ENCODE measurements at places on chromosomes 7 and 10. TPM values are rescaled to one million over a fixed set of nuclear protein-coding genes. Genes with fewer than 3 reads are reported as not detected.

The PTER gene
- 3.2 TPM for total RNA-seq

The EIF5AL1 gene
- total RNA-seq, result 0.22 TPM

The TUBAL3 gene
- not detected for total RNA-seq

The TSPAN13 gene
- 45.1 TPM for total RNA-seq

The BMPER gene
- 0.44 TPM for total RNA-seq

The GFRA1 gene
- total RNA-seq, result 18.5 TPM

The ADCY1 gene
- 0.44 TPM for total RNA-seq

The MSS51 gene
- 0.60 TPM for total RNA-seq

The SEC61A2 gene
- total RNA-seq, result 3.5 TPM

The EMX2 gene
- total RNA-seq, result not detected

The SFR1 gene
- total RNA-seq, result 3.4 TPM

DNA sequence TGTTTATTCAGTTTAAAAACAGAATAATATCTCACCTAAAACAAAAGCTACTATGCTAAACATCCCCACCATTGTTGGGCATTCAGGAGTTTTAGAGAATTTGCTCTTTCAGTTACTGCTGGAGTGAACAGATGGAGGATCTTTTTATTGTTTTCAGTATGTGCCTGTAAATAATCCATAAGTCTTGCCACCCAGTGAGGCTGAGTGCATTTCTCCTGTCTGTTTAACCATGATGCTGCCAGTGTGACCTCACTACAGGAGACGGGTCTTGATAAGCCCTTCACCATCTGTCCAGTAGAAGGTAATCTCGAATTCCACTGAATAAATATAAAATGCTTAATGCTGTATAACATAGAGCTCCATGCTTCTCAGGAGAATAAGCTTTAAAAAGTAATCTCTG, 430.9 kb downstream of the POM121L12 start:
- DNase-seq, result no peak

- no peak for DNase-seq
Observed at GRCh38 chr7:16396766-16397500, 24.4 kb downstream of the CRPPA start.

- no peak for DNase-seq
Observed at GRCh38 chr7:4782333-4783291, 7.2 kb downstream of the AP5Z1 start.

- DNase-seq, result no peak
Observed at GRCh38 chr7:17787257-17787656, 153.0 kb downstream of the SNX13 start.

GRCh38 chr10:33233635-33234034, 100.8 kb downstream of the NRP1 start:
- DNase-seq, result peak; percentile 67

DNA sequence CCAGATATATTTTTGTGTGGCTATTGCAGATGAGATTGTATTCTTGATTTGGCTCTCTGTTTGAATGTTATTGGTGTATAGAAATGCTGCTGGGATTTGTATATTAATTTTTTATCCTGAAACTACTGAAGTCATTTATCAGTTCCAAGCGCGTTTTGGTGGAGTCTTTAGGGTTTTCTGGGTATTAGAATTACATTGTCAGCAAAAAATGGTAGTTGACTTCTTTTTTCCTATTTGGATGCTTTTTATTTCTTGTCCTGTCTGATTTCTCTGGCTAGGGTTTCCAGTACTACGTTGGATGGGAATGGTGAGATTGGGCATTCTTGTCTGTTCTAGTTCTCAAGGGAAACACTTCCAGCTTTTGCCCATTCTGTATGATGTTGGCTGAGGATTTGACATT, 415.5 kb upstream of the CHRM2 start:
- no peak for DNase-seq

DNA sequence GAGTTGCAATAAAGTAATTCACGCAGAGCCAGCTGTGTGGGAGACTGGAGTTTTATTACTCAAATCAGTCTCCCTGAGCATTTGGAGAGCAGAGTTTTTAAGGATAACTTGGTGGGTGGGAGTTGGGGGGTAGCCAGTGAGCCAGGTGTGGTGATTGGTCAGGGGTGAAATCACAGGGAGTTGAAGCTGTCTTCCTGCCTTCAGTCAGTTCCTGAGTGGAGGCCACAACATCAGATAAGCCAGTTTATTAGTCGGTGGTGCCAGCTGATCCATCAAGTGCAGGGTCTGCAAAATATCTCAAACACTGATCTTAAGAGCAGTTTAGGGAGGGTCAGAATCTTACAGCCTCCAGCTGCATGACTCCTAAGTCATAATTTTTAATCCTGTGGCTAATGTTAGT, 3.3 kb upstream of the CYP51A1 start:
- no peak for DNase-seq

DNA sequence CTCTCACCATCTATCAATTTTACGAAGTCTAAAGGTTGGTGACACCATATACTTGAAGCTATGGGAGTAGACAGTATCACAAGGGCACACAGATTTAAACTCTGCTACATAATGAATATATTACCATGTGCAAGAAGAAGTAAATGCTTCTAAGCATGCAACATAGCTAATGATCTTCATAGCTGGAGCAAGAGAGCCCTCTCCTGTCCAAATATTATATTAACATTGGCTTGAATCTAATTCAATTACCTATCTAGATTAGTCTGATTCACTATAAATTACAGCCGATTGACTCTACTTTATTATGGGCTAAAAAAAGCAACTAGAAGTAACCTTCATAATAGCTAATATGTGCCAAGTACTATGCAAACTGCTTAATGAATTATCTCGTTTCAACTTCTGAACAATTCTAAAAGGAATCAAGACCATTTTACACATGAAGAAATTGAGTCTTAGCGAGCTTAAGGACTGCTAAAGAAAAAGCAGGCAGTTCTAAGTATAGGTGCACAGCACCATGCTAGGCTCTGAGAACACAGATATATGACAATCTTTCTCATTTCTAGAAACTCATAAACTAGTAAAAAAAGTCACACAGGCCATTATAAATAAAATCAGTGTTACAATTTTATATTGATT, 21.9 kb downstream of the FRA10AC1 start:
- peak; percentile 66 for DNase-seq

GRCh38 chr10:117441812-117442443, 66.7 kb upstream of the PDZD8 start:
- DNase-seq, result no peak

- DNase-seq, result no peak
Observed at GRCh38 chr7:151252961-151253711, 4.6 kb upstream of the SMARCD3 start.

DNA sequence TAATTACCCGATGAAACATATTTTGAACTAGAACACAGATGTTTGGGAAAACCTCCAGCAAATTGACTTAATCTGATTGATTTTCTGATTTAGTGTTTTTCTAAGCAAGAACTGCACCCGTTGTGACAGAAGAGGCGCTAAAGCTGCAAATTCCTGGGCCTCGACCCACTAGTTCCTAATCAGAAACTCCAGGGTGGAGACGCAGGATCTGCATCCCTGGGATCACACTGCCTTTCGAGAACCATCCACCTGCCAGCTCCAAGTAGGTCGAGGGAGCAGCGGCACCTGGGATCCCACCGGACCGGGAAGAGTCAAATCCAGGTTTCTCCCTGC, 136.8 kb upstream of the CDCA7L start:
- DNase-seq, result no peak

- DNase-seq, result no peak
Observed at GRCh38 chr10:122699796-122700455, at the start of gene C10orf120. Gene C10orf120, minus strand, starts transcription at chr10:122699846. Its CDS starts 56 bp downstream, at chr10:122699790.

- DNase-seq, result no peak
Observed at GRCh38 chr10:131020775-131021174, 290.7 kb downstream of the TCERG1L start.

GRCh38 chr7:36198854-36199266, 45.8 kb downstream of the EEPD1 start:
- DNase-seq, result no peak

- no peak for DNase-seq
Observed at GRCh38 chr10:15723803-15724202, 4.1 kb upstream of the ITGA8 start.

DNA sequence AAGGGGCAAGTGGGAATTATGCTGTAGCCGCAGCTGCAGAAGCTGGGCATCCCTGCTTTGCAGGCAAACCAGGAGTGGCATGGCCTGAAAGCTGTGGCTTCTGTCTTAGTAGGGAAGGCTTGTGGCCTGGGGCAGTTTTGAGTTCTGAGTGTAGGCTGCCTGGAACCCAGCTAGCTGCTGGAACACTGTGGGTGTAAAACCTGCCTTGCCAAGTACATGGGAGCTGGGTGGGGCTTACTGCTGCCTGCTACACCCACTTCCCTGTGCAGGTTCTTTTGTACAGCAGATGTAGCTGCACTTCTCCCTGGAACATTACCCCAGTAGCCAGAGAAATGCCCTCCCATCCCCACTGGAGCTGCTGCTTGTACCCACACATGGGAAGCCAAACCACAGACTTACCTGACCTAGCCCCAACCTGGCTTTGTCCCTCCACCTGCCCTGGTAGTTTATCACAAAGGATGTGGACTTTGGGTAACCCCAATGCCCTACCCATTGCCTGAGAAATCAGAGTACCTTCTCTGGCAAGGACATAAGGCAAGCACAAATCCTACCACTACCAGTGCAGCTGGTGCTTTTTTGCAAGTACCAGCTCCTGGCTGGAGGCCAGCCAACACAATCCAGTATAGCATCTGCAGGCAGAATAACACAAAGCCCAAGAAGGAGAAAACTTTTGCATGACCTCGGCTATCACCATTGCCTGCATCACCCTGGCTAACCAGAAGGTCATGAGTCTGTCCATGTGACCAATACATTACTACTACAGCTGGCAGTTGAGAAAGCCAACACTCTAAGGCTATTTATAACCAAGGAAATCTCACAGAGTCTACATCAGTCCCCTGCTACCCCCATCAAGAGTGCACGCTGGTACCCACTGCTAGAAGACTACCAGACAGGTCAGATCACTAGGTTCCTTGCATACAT, 26.5 kb upstream of the PPP1R3A start:
- DNase-seq, result no peak

DNA sequence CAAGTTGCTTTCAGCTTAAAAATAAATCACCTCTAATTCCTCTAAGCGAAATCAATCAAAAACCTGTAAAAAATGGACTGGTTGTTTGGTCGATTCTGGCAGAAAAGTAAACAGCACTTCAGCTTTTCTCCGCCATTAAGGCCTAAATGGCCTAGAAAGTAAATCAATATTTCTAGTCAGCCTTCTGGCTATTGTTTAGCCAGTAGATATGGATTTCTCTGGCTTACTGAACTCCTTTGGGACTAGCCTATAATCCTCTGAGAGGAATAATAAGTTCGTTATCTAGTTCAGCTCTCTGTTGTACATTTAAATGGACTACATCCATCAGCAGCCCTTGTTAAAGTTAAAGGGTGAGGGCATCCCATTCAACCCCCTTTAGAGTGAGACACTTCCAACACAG, 400.1 kb upstream of the ETV1 start:
- DNase-seq, result no peak

DNA sequence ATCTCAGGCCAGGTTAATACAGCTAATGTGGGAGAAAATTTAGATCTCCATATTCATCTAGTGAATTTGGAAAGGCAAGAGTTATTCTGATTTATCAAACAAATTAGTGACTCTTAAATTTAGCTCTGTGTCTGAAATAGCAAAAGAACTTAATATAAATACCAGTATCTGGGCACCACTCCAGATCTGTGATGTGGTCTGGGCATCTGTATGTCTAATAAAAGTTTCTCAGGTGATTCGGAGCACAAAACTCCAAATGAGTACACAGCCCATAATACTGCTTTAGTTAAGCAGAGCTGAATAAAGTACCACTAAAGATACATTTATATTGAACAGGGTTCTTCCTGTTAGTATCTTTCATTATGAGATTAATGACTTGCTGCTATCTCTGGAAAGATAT, 261.4 kb downstream of the BAMBI start:
- DNase-seq, result no peak

DNA sequence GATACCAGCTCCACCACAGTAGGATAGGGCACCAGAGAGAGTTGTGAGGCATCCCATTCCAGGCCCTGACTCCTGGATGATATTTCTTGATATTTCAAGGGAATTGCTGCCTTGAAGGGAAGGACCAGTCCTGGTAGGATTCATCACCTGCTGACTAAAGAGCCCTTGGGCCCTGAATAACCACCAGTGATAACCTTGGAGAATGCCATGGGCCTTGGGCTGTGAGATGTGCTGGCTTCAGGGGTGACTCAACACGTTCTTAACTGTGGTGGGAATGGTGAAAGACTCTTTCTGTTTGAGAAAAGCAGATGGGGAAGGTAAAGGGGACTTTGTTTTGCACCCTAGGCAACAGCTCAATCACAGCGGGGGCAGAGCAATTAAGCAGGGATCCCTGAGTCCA, 21.4 kb upstream of the ASZ1 start:
- no peak for DNase-seq

DNA sequence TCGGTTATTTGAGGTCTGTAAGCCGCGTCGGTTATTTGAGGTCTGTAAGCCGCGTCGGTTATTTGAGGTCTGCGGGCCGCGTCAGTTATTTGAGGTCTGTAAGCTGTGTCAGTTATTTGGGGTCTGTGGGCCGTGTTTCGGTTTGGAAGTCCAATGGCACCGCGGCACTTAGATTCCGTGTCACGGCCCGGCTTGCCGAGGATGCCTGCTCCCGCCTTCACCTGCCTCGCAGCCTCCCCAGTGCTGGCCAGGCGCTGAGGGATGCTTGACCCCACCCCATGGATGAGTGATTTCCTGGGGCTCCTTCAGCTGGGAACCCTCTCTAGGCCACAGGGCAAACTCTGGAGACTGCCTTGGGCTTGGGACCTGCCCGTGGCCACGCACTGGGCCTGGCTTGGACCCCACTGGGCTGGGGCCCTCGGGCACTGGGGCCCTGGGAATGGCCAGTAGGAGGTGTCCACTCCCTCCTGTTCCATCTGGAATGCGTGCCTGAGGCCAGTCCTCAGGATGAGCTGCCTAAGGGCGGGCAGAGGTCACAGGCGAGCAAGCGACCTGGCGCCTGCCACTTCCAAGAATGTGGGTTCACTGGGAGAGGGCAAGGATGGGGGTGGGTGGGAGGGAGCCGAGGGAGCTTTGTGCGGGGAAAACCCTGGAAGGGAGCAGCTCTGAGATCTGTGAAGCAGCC, 25.6 kb downstream of the ADGRA1 start:
- no peak for DNase-seq

GRCh38 chr10:132906106-132906505, 36.3 kb downstream of the CFAP46 start:
- no peak for DNase-seq

GRCh38 chr10:124322191-124322980, 96.3 kb downstream of the OAT start:
- no peak for DNase-seq

DNA sequence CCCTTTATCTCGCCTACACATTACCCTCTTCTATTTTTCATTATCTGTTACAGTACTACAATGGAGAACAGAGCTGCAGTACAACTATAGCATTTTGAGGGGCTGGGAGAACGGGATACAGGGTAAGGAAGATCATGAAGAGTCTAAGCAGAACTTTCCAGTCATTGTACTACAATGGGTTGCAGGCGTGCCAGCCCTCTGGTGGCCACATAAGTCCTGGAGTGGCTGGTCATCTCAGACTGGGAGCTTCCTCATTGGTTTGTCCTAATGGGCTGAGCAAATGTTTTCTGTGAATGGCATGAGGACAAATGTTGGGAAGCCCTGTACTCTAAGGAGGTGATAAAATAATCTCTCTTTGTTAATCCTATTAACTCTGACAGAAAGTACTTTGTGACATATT, 33.0 kb downstream of the TMEM106B start:
- DNase-seq, result peak; percentile 39

GRCh38 chr7:17234030-17234397, 64.4 kb upstream of the AHR start:
- peak; percentile 25 for DNase-seq

Data from lung microvascular endothelial cell (primary cell).